ENCODE measurements at places on chromosomes 13 and 19.

GRCh38 chr19:31128291-31128690 is 220.9 kb downstream of the TSHZ3 start:
- H3K27ac ChIP-seq: no peak overlapping the region
- H3K36me3 ChIP-seq: no peaks in the 10 kb centered on the region
- peaks cover 2% of the 10 kb centered on the region for H3K4me1 ChIP-seq

GRCh38 chr13:112623051-112623711 is 35.2 kb upstream of the TUBGCP3 start:
- peaks cover 40% of the 10 kb centered on the region for H3K27me3 ChIP-seq
- H3K4me3 ChIP-seq: no peak overlapping the region
- no peak overlapping the region for H3K27ac ChIP-seq
- H3K4me1 ChIP-seq: peaks cover 5% of the 10 kb centered on the region

GRCh38 chr13:46184277-46184699 is 2.3 kb upstream of the LCP1 start:
- H3K4me3 ChIP-seq: no peak overlapping the region
- H3K4me1 ChIP-seq: no peaks in the 10 kb centered on the region
- no peak for DNase-seq
- H3K27ac ChIP-seq: no peak overlapping the region
- H3K36me3 ChIP-seq: no peaks in the 10 kb centered on the region

- H3K4me3 ChIP-seq: no peak overlapping the region
- no peak for DNase-seq
- H3K27me3 ChIP-seq: no peaks in the 10 kb centered on the region
- H3K36me3 ChIP-seq: no peaks in the 10 kb centered on the region
- H3K4me1 ChIP-seq: no peaks in the 10 kb centered on the region
- H3K27ac ChIP-seq: no peak overlapping the region
These were observed 454.9 kb downstream of the PCDH9 start for GRCh38 chr13:66775196-66775595.

DNA sequence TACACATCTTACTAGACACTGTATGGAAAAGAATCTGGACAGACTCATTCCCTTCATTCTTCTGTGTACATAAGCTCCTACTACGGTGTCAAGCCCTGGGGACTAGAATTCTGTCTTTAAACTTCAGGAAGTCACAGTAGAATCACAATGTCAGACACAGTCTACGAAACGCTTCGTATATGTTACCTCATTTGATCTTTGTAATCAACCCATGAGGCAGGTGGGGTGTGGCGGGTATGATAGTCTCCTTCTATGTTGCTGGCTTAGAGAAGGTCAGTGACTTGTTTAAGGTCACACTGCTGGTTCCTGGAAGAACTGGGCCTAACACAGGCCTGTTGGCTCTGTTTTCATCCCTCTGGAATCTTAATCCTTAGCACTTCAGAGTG is 32.2 kb upstream of the TPT1 start:
- H3K27ac ChIP-seq: no peak overlapping the region
- H3K36me3 ChIP-seq: no peaks in the 10 kb centered on the region
- peaks cover 7% of the 10 kb centered on the region for H3K4me1 ChIP-seq
- no peaks in the 10 kb centered on the region for H3K27me3 ChIP-seq

GRCh38 chr19:13068085-13068846 is 34.4 kb downstream of the LYL1 start:
- no peak overlapping the region for H3K4me3 ChIP-seq
- peaks cover 3% of the 10 kb centered on the region for H3K4me1 ChIP-seq
- peaks cover 11% of the 10 kb centered on the region for H3K27me3 ChIP-seq
- no peaks in the 10 kb centered on the region for H3K36me3 ChIP-seq

- DNase-seq: no peak
- no peak overlapping the region for H3K4me3 ChIP-seq
- no peak overlapping the region for H3K27ac ChIP-seq
These were observed 171.7 kb downstream of the DNAJC15 start for GRCh38 chr13:43195112-43195511.

GRCh38 chr13:47853236-47853635 is 147.8 kb downstream of the SUCLA2 start:
- H3K27me3 ChIP-seq: no peaks in the 10 kb centered on the region
- DNase-seq: no peak
- no peaks in the 10 kb centered on the region for H3K36me3 ChIP-seq
- no peaks in the 10 kb centered on the region for H3K4me1 ChIP-seq

- H3K4me1 ChIP-seq: peaks cover 8% of the 10 kb centered on the region
- no peaks in the 10 kb centered on the region for H3K27me3 ChIP-seq
- peak overlapping the region; percentile 66 for H3K27ac ChIP-seq
These were observed 615 bp upstream of the PSMC4 start for GRCh38 chr19:39970425-39970674.

DNA sequence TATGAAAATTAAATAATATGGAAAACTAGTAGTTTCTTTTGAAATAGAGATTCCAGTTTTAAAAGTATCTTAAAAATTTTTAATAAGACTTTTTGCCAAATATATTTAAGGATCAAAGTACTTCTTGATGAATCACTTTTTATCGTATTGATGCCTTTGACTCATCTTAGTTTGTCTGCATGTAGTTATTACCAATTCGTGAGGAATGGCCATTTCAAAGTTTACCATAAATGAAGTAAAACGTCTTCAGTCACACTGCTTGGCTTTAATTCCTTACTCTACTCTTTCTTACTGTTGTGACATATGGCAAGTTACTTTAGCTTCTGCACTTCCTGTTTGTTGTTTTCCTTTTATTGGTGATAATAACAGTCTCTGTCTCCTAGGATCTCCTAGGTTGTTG is 38.3 kb downstream of the NDFIP2 start:
- H3K4me3 ChIP-seq: no peak overlapping the region
- no peak overlapping the region for H3K27ac ChIP-seq

DNA sequence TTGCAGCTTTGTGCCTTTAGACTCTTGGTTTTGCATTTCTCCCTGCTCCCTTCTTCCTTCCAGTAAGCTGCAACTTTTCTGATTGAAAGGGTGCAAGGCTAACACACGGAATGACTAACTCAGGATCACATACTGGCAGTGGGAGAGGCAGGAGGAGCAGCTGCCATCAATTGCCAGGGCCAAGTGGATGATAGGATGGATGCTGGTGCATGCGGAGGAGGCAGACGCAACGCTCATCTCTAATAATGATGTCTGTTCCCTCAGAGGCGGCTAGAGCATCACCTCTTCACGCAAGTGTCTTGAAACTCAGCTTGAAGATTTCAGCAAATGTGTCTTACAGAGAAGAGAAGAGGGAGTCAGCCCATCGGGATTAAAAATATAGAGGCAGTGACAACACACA is 49.5 kb upstream of the TPM4 start:
- no peak for DNase-seq
- no peaks in the 10 kb centered on the region for H3K36me3 ChIP-seq
- H3K27ac ChIP-seq: no peak overlapping the region
- H3K4me3 ChIP-seq: no peak overlapping the region

GRCh38 chr13:31503626-31504025 is 235.7 kb upstream of the RXFP2 start:
- no peak for DNase-seq
- H3K4me3 ChIP-seq: no peak overlapping the region
- no peaks in the 10 kb centered on the region for H3K4me1 ChIP-seq
- H3K36me3 ChIP-seq: no peaks in the 10 kb centered on the region
- no peaks in the 10 kb centered on the region for H3K27me3 ChIP-seq
- no peak overlapping the region for H3K27ac ChIP-seq

DNA sequence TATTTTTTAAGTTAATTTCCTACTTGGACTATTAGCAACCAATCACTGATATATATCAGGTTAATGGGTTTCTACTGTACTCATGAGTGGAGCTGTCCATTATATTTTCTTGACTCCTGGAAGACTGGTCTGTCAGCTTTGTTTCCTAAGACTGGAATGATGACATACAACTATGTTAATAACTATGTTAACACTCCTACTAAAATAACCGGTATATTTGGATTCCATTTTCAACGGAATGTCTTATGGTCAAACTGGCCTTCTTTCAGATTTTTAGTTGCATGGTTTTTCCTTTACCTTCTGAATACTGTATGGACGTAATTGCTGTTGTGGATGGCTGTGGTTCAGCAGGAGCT is 45.8 kb upstream of the GPI start:
- H3K4me1 ChIP-seq: peaks cover 8% of the 10 kb centered on the region
- H3K36me3 ChIP-seq: peaks cover 5% of the 10 kb centered on the region
- H3K4me3 ChIP-seq: no peak overlapping the region
- DNase-seq: no peak
- no peak overlapping the region for H3K27ac ChIP-seq
- no peaks in the 10 kb centered on the region for H3K27me3 ChIP-seq

GRCh38 chr19:49109569-49110233 is 4.5 kb upstream of the LIN7B start:
- H3K36me3 ChIP-seq: peaks cover 53% of the 10 kb centered on the region
- H3K27me3 ChIP-seq: no peaks in the 10 kb centered on the region
- peaks cover 2% of the 10 kb centered on the region for H3K4me1 ChIP-seq
- no peak for DNase-seq
- no peak overlapping the region for H3K4me3 ChIP-seq
- no peak overlapping the region for H3K27ac ChIP-seq

- H3K4me3 ChIP-seq: no peak overlapping the region
- H3K36me3 ChIP-seq: no peaks in the 10 kb centered on the region
- no peak for DNase-seq
These were observed 179.1 kb downstream of the ZNF536 start for GRCh38 chr19:30551271-30551670.

GRCh38 chr13:91468301-91468700 is 69.9 kb downstream of the GPC5 start:
- DNase-seq: no peak
- H3K36me3 ChIP-seq: no peaks in the 10 kb centered on the region
- H3K27ac ChIP-seq: no peak overlapping the region
- H3K4me3 ChIP-seq: no peak overlapping the region

- no peak for DNase-seq
- no peaks in the 10 kb centered on the region for H3K27me3 ChIP-seq
- no peak overlapping the region for H3K4me3 ChIP-seq
- no peak overlapping the region for H3K27ac ChIP-seq
- no peaks in the 10 kb centered on the region for H3K36me3 ChIP-seq
These were observed 19.6 kb upstream of the PTPRS start for GRCh38 chr19:5360003-5360780.

DNA sequence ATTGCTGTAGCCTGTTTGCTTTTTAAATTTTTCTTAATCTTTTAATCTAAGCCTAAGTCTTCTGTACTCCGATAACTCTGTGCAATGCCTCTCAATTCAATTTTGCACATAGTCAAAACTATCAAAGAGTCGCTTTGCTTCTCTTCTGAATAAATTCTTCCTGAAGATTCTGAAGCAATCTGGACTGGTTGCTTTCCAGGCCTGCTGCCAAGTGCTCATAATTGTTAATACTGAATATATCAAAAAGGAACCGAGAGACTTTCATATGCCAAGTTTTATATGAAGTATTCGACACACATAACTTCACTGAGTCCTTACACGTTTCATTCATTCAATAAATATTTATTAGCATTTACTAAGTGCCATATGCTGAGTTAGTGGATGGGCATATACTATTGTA is 91.3 kb downstream of the EDNRB start:
- peaks cover 5% of the 10 kb centered on the region for H3K4me1 ChIP-seq
- H3K27ac ChIP-seq: no peak overlapping the region
- no peaks in the 10 kb centered on the region for H3K27me3 ChIP-seq
- no peaks in the 10 kb centered on the region for H3K36me3 ChIP-seq
- H3K4me3 ChIP-seq: no peak overlapping the region
- DNase-seq: no peak

DNA sequence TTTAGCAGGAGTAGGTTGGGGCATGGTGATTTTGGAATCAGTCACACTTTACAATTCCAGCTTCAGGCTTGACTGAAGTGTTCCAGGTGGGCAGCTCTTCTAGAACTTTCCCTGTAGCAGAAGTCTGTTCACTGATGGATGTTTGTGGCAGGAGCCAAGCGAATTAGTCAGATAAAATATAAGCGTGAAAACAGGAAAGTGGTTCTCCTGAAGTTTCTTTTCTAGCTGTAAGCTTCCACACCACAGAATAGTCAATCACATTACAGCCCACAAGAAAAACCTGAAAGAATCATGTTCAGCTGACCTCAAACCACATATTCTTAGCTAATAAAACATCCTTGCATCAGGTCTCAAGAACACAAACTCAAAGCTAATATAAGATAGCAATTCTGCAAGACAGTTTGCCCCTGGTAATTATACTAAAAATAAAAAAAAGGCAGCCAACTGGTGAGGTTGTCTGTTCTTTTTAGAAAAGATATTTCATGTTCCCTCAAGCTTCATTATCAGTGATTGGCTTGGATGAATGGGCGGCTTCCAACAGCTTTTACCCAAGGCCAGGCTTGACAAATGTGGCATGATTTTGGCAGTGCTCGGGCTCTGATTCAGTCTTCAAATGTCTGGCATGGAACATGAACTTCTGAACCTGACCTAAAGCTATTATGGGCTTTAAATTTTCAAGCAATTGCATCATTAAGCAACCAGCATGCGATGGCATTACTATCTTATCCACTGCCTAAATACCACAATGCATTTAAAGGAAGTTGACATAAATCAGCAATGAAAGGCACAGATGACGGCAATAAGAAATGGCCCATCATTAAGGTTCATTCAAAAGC is 136.8 kb downstream of the DCLK1 start:
- H3K27ac ChIP-seq: no peak overlapping the region
- no peak for DNase-seq
- H3K36me3 ChIP-seq: no peaks in the 10 kb centered on the region
- H3K4me1 ChIP-seq: peaks cover 6% of the 10 kb centered on the region
- no peaks in the 10 kb centered on the region for H3K27me3 ChIP-seq

GRCh38 chr19:15154002-15154612 is 46.7 kb downstream of the NOTCH3 start:
- peaks cover 1% of the 10 kb centered on the region for H3K4me1 ChIP-seq
- H3K4me3 ChIP-seq: no peak overlapping the region
- no peak for DNase-seq
- H3K27me3 ChIP-seq: no peaks in the 10 kb centered on the region

- H3K27ac ChIP-seq: no peak overlapping the region
- DNase-seq: no peak
- no peak overlapping the region for H3K4me3 ChIP-seq
- H3K36me3 ChIP-seq: no peaks in the 10 kb centered on the region
These were observed 1770.0 kb downstream of the PCDH9 start for GRCh38 chr13:65460136-65460535.

DNA sequence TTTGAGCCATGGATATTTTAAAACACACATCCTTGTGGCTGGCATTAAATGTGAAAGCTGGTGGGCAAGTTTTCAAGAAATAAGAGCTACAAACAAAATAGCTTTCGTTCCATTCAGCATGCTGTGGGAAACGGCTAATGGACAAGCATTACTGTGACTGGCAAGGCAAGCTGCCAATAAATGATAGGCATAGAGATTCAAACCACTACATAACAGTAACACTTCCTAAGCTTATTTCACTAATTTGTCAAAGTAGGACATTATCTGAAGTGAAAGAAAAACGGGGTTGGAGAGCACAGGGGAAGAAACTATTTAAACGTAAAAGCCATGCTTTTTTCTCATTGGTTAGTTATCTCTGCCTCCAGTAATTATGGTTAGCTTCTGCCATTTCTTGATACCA is 26.0 kb downstream of the OBI1 start:
- H3K27me3 ChIP-seq: no peaks in the 10 kb centered on the region
- no peak overlapping the region for H3K4me3 ChIP-seq
- no peak overlapping the region for H3K27ac ChIP-seq
- DNase-seq: no peak
- no peaks in the 10 kb centered on the region for H3K4me1 ChIP-seq
- H3K36me3 ChIP-seq: peaks cover 12% of the 10 kb centered on the region

GRCh38 chr13:109272595-109273325 is 513.6 kb downstream of the IRS2 start:
- H3K4me3 ChIP-seq: peak overlapping the region; percentile 67
- no peaks in the 10 kb centered on the region for H3K36me3 ChIP-seq
- H3K27ac ChIP-seq: no peak overlapping the region
- no peak for DNase-seq
